ENCODE measurements at places on chromosomes 12 and 14.

GRCh38 chr12:124273630-124274029 lies 21.3 kb upstream of the RFLNA start:
- peak; percentile 82 for DNase-seq

DNA sequence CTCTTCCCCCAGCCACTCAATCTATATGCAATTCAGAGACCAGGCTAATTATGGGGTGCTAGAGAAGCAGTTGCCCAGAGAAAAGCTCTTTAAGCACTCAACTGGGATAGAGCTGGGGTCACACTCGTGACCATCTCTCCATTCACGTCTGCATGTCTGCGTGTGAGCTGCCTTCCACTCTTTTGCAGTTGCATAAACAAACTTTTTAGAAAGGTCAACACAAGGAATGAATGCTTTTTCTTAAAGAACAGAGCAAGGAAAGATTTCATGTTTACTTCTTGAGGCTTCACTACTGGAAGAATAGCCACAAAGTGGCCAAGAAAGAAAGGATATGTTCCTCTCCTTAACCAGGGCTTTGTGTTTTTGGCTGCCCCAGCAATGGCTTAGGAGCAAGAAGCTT lies 151.1 kb downstream of the SAMD4A start:
- no peak for DNase-seq

DNA sequence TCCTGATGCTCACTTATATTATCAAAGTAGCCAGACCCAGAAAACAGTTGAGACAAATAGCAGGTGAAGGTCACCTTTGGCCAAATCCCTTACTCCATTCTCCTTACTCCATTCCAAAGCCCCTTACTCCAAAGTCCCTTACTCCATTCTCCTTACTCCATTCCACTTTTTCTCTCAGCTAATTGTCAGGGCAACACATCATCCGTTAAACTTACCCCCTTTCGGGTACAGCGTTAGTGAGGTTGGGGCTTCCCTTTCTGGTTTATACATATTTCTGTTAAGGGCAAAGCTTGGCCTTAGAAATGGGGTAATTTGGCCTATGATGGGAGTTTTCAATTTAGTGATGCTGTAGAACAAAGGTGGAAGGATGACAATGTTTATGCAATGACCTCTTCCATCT lies 111.8 kb upstream of the CCND2 start:
- no peak for DNase-seq

DNA sequence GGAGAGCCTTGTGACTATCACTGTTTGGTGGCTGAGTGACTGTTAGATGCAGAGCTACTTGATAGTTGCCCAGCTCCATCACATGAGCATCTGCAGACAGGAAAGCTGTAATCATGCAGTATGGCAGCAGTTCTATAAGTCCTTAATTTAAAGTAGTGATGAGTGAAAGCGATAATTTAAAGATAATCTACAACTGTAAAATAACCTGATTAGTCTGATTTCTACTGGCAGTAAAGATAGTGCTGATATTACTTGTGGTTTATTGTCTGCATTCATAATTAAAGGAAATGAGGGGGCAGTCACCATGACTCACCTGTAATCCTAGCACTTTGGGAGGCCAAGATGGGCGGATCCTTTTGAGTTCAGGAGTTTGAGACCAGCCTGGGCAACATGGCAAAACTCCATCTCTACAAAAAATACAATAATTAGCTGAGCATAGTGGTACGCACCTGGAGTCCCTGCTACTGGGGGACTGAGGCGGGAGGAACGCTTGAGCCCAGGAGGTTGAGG lies 41.2 kb upstream of the PLEKHD1 start:
- DNase-seq = no peak

DNA sequence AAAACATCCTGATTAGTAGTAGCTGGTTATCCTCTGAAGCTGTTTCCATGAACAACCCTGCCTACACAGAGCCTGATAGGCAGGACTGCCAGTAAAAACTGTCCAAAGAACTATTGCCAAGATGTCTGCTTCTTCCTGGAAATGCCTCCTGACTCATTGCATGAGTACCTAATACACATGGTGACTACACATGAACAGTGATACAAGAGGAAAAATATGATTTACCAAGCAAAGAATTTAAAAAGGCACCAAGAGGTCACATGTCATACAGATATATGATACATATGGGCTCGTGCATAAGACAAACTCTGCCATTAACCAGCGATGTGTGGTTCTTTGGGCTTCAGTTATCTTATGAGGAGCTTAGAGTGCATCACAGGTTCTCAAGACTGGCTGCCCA lies 552.3 kb downstream of the SLC16A7 start:
- no peak for DNase-seq

- no peak for DNase-seq
Observed at GRCh38 chr12:88342251-88342806, 200.2 kb downstream of the TMTC3 start.

DNA sequence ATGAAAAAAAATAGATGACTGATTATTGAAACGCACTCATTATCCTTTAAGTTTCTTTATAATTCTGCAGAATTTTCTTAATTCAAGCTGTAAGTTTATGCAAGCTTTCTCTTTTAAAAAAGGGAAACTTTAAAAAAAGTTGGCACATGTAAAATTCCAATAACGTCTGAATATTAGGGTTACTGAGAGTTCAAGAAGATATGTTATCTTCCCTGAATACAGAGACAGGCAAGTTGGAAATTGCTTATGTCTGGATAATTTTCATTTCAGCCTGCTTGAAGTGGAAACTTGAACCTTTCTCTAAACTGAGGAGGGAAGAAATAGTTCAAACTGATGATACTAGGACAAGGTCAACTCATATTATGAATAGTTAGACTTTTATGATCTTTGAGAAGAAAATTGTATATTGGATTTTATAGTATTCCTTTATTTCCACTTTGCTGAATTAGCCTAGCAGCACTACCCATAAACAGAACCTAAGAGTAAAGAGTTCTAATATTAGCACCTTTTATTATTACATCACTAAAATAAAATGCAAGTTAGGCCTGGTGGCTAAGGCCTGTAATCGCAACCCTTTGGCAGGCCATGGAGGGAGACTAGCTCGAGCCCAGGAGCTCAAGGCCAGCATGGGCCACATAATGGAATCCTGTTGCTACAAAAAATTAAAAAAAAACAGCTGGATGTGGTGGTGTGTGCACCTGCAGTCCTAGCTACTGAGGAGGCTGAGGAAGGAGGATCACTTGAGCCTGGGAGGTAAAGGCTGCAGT lies 288.0 kb downstream of the TRHDE start:
- peak; percentile 1 for DNase-seq
